GM20000 (cell line): ENCODE measurements at places on chromosomes 6 and 20.

DNA sequence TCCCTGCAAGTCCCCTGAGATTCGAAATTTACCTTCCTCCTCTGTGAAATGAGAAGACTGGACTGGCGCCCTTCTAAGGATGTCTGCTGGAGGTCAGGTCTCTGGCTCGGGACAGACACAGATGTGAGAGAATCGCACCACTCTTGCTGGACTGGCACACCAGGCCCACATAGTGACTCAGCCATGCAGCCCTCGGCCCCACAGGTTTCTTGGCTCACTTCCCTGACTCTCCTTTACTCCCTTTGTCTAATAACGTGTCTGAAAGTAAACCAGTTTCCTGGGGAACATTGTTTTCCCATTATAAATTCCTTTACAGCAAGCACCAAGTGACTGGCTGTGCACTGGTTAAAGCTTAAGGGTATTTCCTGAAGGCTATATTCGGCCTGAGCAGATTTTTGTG is 106.7 kb upstream of the PLEKHG1 start:
- no peak for DNase-seq

DNA sequence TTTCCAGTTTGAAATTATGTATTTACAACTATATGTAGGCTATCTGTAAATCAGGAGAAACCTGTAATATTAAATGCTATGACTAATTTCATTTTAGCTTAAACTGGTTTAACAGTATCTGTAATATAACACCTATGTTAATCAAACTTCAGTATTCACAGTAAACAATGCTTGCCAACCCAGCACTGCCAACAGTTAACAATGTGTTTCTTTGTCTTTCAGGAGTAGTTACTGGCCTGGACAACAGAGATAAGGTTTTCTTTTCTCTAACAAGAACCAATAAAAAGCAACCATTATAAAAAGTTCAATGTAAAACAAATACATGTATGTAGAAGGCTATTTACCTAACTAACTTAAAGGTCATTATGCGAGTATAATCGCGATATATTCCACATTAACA is 158.8 kb downstream of the CDK19 start:
- no peak for DNase-seq

DNA sequence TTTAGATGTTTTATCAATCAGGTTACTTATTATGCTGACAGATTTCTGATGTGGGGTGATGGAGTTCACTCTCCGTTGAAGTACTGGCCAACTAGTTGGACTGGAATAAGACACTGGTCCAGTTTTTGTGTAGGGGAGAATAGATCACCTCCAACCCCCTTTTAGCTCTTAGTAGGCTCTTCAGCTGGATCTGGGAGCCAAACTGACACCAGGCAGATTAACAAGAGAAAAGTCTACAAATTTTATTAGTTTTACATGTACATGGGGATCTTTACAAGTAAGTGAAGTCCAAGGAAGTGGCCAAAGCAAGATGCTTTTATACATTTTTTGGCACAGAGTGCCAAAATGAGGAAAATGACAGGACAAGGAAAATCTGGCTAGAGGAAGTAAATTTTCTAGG is 107.1 kb downstream of the UBE3D start:
- no peak for DNase-seq

- peak; percentile 61 for DNase-seq
These were observed 65.0 kb upstream of the IFNGR1 start for GRCh38 chr6:137283940-137284810.

DNA sequence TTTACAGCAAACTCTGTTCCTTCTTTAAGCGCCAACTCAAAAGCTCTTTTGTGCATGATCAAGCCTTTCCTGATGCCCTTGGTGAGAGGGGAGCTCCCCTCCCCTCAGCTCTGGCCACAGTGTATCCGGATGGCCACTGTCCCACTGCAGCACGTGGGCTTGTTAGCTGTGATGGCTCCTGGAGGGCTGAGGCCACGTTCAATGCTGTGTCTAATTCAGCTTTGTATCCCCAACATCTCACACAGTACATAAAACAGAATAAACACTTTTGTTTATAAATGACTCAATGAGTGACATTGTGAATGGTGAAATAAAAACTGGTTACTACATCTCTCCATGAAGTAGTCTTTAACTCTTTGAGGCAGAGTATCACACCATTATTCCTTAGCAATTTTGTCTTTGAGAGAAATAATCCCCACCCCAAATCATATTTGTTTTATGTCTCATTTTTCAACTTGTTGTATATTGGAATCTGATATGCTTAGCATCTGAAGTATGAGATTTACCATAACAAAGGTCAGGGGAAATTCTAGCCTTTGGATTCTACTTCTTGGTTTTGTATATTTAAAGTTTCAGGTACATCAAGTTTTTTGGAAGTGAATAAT is 44.5 kb downstream of the EDN1 start:
- no peak for DNase-seq

- no peak for DNase-seq
These were observed 566.2 kb upstream of the NOX3 start for GRCh38 chr6:156021746-156022396.

- DNase-seq, result no peak
These were observed 3.8 kb downstream of the SLC35B2 start for GRCh38 chr6:44253307-44254101.
